Activated naive CD4-positive, alpha-beta T cell (primary cell): ENCODE measurements at places on chromosomes 12 and 14.

- no peak for DNase-seq
These were observed 2.8 kb downstream of the CKB start for GRCh38 chr14:103519837-103520212.

DNA sequence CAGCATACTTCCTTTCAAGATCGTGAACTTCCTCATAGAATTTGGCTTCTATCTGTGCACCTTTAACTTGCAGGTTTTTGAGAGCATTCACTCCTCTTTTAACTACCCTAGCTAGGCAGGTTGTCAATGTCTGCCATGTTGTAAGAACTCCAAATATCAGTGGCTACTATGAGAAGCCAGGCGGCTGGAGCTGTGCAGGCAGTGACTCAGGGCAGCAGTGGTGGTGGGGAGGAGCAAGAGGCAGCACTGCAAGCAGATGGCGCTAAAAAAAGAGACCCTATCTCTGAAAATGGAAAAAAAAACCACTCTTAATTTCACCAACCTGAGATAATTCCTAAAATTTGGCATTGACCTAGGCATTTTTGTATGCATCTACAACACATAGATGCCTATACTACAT lies 28.5 kb downstream of the YARS2 start:
- DNase-seq = no peak

GRCh38 chr12:6272300-6273204 lies 37.9 kb upstream of the PLEKHG6 start:
- no peak for DNase-seq

DNA sequence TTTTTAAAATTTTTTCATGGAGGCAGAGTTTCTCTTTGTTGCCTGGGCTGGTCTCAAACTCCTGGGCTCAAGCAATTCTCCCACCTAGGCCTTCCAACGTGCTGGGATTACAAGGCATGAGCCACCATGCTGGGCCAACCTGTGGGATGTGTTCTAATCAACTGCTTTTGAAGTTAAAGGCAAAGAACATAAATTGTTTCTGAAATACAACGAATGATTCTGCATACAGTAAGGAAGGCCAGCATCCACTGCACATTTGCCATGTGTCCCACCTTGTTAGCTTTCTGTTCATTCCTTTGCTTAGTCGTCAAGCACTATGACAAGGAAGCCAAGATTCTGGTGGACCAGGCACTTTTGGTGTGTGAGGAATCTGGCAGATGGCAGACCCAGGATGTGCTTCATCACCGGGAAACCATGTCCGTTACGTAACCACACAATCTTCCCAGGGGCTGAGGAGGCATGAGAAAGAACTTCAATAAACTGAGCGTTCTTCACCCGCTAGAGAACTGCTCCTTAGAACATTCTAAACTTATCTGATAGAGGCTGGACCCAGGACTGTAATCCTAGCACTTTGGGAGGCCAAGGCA lies 24.5 kb downstream of the MOK start:
- no peak for DNase-seq

DNA sequence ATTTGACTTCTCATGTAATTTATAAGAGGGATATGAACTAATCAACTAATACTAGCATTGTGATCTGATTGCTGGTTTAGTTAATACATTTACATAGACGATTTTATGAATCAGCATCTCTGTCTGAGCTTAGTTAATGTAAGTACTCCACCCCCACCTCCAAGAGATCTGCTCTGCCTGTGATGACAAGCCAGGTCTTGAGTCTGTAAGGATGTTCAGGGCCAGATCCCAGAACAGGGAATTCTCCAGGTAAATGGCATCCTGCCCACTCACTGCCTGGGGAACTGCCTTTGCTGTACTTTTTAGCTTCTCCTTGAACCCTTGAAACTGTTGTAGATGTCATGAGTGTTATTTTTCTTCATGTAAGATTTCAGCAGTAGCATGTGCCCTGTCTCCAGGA lies 289.8 kb downstream of the RGS6 start:
- no peak for DNase-seq

GRCh38 chr12:104603545-104603973 lies 146.8 kb downstream of the CHST11 start:
- DNase-seq = no peak

GRCh38 chr12:109890620-109891170 lies 9.4 kb upstream of the TCHP start:
- no peak for DNase-seq

GRCh38 chr12:58051378-58051777 lies 110.0 kb downstream of the ATP23 start:
- DNase-seq = no peak

GRCh38 chr12:50387487-50387886 lies 8.9 kb downstream of the FAM186A start:
- DNase-seq = no peak

GRCh38 chr12:48998497-48999353 lies 450 bp downstream of the DDN start:
- DNase-seq = no peak

DNA sequence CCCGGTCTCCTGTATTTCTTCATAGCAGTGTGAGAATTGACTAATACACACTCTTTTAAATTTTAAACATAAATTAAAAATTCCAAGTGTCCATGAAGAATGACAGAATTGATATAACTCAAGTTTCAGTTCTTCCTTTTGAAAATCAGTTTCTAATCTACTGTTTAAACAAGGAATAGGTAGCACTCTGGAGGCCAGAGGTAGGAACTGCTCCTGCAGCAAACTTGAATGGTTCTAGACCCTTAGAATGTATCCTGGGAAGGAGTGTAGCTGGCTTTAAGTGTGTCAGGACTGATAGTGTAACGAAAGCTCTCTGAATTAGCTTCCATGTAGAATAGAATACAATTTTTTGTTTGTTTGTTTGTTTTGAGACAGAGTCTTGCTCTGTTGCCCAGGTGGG lies 76.8 kb downstream of the AKAP6 start:
- no peak for DNase-seq

- no peak for DNase-seq
These were observed 11.5 kb downstream of the TCL1B start for GRCh38 chr14:95697764-95698163.

DNA sequence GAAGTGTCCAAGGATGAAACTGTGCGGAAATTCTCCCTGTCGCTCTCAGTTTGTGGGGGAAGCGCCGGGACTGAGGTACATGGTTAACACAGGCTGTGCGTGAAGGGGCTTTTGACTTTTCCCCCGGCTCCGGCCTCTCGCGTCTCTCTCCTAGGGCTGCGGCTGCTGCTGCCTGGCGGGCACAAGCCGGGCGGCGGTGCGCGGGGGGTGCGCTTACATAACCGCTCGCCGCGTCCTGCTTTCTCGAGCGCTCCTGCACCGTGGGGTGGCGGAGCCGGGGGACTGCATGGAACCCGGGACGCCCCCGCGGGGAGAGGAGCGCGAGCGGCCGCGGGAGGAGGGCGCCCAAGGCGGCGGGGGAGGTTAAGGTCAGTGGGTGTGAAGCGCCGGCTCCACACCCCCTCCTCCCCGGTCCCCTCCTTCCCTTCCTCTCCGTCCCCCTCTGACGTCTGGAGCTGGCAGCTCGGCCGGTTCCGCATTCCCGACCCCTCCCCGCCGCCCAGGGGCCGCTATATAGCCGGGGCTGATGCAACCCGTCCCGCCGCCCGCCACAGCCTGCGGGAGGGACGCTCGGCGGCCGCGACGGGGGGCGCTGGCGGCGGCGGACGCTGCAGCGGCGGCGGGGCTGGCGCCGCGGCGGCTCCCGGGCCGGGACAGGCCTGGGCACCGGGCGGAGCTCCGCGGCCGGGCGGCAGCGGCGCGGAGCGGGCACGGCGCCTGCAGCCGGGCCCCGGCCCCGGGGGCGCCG lies at the start of gene JDP2:
TSS of gene JDP2 (plus strand) at position 541 of the 748 bp plus-strand sequence. CDS start 9,899 bp downstream, outside the sequence.
- DNase-seq = no peak

DNA sequence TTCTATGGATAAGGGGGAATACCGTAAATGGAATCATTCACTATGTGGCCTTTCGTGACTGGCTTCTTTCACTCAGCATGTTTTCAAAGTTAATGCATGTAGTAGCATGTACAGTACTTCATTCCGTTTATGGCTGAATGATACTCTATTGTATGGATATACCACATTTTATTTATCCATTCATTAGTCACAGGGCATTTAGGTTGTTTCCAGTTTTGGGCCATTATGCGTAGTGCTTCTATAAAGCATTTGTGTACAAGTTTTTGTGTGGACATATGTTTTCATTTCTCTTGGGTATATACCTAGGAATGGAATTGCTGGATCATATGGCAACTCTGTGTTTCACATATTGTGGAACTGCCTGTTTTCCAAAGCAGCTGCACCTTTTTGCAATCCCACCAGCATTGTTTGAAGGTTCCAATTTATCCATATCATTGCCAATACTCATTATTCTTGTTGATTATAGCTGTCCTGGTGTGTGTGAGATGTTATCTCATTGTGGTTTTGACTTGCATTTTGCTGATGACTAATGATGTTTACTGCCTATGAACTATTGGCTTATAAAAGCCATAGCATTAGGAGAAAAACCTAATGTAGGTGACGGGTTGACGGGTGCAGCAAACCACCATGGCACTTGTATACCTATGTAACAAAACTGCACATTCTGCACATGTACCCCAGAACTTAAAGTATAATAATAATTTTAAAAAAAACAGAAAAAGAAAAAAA lies 45.5 kb downstream of the ATF7IP start:
- DNase-seq = no peak

DNA sequence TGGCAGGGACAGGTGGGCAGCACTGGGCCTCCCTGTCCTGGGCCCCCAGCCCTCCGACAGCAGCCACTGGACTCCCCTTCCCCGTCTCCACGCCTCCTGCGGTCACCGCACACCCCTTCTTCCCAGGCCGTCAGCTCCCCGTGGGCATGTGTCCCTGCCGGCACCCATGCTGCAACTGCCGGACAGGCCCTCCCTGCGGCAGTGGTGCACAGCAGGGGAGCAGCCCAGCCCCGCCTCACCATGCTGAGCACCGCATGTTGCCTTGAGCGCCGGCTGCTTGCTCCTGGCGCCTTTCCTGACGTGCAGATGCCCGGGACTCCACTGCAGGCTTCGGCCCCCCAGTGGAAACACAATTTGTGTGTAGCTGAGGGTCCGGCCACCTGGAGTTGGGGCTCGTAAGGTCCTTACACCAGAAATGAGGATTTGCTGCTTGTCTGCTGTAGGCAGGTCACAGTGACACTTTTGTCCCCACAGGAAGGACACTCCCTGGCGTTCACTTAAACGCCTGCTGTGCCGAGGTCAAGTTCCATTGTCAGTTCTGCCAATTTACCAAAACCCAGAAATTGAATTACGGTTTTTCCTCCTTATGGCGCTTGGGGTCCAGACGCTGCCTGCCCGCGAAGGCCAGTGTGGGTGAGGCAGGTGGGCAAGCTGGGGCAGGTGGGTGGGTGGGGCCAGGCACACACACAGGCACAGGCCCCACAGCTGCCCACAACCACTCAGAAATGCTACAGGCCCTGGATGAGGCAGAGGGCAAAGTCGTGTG lies 28.2 kb upstream of the MMP17 start:
- no peak for DNase-seq

DNA sequence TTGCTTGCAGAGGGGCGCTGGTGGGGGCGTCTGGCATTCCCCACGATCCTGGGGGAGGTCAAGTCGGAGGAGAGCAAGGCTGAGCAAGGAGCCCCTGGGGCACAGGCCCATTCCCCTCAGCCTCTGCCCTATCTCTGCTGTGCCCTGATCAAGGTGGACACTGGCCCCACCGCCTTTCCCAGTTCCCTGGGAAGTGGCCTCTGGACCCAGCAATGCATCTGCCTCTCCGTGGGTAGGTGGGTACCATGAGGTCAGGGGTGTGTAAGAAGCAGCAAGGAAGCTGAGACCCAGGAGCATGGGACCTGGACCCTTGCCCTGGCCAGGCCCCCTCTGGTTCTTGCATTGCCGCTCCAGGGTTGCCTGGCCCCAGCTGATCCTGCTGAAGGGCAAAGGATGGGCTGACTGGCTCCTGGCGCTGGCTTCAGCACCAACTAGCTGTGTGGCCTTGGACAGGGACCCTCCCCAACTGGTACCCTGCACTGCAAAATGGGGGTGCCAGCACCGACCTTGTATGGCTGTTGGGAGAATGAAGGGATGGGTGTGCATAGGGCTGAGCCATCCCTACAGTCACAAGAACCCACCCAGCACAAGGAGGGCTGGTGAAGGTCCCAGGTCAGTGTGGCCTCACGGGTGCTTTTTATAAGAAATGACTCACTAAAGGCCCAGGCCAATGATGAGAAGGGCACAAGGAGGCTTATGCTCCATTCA lies 19.6 kb downstream of the SLC25A29 start:
- no peak for DNase-seq

- no peak for DNase-seq
These were observed 397.8 kb downstream of the SEC23A start for GRCh38 chr14:38705220-38705619.

DNA sequence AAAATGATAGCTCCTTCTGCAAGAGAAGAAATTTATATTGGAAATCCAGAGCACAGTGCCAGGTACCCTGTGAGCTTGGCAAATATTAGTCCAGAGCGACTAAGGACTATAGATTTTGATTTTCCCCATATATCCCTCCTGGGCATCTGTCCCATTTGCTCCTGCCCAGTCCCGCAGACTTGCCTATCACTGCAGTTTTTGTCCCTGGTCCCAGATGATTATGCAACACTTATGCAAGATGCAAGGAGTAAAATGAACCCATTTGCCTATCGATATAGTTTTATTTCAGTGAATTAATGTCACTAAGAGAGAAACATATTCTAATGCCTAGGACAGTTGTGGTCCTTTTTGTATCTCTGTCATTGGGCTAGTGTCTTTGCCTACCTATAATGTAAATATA lies 215.9 kb upstream of the BMP4 start:
- no peak for DNase-seq

DNA sequence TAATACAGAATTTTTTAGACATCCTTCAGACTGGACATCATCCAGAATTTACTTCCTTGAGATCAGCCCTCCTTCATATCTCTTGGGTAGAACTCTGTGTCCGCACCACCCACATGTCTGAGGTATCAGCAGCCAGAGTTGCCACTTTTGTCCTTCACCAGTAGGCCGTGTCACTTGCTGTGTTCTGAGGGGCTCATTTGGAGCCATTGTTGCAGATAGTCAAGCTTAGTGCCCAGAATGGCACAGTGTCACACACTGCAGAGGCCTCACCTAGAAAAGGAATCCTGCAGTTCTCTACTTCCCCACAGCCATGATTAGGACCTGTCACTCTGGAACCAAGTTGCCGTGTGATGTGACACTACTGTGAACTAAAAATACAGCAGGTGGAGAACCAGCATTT lies 36.9 kb upstream of the KCNK13 start:
- DNase-seq = no peak

- DNase-seq = no peak
These were observed 10.6 kb upstream of the TBPL2 start for GRCh38 chr14:55450987-55451386.
